Left renal pelvis (tissue), 4 donors: ENCODE measurements at places on chromosomes 6 and 20.

GRCh38 chr20:2741881-2742280 is 49.3 kb downstream of the EBF4 start:
- no peak for DNase-seq

DNA sequence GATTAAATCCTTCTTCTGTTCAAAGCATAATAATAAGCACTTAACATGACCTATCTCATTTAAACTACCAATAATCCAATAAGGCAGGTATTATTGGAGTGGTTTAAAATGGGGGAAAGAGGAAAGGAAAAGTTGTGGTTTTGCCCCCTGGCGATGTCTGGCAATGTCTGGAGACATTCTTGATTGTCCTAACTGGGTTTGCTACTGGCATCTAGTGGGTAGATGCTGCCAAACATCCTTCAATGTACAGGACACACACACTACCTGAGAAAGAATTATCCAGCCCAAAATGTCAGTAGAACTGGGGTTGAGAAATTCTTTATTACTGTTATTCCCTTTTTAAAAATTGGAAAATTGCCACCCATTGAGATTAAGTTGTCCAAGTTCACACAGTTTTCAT is 25.2 kb upstream of the SRSF6 start:
- no peak for DNase-seq

DNA sequence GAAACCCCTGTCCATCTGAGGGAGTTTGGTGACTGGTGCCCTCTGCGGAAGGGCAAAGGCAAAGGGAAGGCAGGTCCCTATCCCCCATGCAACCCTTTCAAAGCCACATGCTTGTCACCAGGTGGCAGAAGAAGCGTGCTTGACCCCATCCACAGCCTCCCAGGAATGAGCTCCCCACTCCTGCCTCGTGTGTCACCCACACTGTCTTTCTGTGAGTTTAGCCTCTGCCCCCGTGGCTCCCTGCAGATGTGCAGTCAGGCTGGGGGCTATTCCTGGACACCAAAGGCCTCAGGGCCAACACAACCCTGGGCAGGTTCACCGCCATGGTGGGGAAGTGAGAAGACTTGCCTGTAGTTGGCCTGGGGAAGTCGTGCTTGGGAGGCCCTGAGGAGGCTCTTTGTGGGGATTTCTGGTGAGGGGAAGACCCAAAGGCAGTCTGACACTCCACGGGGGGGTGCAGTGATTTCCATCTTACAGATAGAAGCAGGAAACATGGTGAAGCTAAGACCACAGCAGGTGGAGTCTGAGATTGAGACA is 16.6 kb upstream of the PCMTD2 start:
- DNase-seq, result no peak

DNA sequence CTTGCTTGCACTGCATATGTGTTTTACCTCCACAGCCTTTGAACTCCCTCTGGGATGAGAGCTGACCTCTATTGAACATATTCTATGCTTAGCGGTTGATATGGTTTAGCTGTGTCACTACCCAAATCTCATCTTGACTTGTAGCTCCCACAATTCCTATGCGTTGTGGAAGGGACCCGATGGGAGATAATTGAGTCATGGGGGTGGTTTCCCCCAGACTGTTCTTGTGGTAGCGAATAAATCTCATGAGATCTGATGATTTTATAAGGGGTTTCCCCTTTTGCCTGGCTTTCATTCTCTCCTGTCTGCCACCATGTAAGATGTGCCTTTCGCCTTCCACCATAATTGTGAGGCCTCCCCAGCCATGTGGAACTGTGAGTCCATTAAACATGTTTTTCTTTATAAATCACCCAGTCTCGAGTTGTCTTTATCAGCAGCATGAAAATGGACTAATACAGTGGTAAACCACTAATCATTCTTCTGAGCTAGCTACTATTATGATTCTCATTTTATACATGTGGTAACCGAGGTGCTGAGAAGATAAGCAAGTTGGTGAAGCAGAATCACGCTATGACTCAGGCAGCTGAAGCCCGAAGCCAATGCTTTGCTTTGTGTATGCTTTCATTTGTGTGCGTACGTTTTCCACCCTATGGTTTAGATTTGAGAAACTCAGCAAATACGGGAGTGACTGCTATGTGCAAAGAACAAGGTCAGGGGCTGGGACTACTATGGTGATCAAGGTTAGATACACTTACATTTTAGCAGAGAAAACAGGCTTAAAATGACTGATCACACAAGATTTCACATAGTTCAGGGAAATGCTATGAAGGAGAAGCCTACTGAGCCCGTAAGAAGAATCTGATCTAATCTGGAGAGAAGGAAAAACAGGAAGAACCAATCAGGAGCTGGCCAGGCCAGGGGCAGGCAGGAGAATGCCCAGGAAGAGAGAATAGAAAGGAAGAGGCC is 363.5 kb downstream of the ESR1 start:
- DNase-seq, result no peak

GRCh38 chr6:88358846-88359245 is 192.7 kb upstream of the CNR1 start:
- no peak for DNase-seq

DNA sequence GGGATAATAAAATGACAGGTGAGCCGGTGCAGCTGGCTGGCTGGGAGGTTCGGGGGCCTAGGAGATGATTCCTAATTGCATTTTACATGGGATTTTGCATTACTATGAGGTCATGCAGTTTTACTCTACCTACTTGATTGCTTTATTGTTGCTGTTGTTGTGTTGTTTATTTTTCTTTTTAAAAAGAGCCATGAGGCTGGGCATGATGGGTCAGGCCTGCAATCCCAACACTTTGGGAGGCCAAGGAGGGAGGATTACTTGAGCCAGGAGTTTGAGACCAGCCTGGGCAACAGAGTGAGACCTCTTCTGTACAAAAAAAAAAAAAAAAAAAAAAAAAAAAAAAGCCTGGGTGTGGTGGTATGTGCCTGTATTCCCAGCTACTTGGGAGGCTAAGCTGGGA is 104.8 kb downstream of the GJA1 start:
- no peak for DNase-seq

DNA sequence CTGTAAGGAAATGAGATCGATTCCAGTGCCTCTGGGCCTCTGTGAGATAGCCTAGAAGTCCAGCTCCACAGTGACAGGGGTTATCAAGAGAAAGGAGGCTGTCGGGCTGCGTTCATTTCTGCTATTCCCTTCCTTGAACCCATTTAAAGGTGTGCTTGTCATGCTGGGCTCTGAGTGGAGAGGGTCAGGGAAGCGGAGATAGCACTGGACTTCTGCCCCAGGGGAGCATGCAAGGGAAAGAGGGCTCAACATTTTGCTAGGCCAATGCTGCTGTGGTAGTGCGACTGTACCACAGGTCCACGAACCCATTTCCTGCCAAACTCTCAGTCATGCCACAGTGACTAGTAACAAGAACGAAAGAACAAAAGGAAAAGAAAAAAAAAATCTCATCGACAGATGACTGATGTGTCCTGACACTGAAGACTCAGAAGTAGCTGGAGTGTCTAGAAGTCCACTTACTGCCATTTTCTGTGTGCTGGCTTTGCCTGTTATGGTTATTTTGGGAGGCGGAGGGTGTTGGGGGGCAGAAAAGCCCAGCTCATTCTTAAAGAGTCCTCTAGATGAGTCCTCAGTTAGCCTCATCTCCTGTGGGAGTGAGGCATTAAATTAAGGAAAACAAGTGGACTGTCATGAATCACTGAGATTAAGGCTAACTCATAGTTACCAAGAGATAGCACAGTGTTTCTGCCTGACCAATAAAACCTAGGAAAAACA is 8.1 kb downstream of the NEDD9 start:
- no peak for DNase-seq

DNA sequence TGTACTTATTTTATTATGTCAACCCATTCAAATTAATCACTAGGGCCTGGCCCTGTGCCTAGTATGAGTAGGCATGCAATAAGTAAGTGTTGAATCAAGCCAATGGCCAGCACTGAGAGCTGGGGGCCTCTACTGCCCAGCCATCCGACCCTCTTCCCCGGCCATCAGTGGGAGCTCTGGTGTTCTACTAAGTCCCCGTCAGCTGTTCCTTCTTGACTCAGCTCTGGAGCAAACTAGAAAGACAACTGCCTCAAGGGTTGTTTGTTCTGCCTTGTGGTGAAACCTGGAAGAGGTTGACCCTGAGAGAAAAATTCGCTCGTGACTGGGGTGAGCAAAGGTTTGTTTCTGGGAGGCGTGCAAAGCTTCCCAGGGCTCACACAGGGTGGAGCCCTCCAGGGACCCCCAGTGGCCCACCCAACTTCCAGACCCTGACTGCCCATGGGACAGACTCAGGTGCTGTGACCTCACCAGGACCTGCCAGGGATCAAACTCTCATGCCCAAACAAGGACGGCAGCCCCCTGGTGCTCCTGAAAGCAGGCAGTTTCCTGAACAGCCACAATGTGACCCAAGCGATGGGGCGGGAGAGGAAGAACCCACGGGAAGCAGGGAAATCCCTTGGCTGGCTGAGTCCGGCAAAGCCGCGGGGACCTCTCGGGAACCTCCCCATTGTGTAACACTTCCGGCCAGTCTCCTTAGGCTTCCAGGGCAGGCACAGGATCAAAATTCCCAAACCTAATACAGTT is 50.4 kb downstream of the BANF2 start:
- DNase-seq, result no peak

- DNase-seq, result no peak
Measured at GRCh38 chr20:33655164-33655563, 7.0 kb upstream of the C20orf144 start.

DNA sequence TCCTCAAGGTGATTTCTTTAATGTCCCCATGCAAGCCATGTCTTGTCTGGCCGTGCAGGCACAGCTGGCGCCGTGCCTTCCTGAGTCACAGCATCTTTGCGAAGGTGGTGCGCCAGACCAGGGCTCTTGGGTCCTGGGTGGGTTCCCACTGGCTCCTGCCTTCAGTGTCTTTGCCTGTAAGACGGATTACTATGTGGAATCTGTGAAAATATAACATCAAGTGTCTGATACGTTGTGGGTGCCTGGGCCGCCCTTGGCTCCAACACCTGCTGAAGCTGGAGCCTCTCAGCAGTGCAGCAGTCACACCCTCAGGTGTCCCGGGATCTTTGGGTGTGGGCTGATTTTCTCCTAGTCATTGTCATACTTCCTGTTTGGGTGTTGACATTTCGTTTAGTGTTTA is 3.2 kb downstream of the OSBPL2 start:
- DNase-seq, result no peak

DNA sequence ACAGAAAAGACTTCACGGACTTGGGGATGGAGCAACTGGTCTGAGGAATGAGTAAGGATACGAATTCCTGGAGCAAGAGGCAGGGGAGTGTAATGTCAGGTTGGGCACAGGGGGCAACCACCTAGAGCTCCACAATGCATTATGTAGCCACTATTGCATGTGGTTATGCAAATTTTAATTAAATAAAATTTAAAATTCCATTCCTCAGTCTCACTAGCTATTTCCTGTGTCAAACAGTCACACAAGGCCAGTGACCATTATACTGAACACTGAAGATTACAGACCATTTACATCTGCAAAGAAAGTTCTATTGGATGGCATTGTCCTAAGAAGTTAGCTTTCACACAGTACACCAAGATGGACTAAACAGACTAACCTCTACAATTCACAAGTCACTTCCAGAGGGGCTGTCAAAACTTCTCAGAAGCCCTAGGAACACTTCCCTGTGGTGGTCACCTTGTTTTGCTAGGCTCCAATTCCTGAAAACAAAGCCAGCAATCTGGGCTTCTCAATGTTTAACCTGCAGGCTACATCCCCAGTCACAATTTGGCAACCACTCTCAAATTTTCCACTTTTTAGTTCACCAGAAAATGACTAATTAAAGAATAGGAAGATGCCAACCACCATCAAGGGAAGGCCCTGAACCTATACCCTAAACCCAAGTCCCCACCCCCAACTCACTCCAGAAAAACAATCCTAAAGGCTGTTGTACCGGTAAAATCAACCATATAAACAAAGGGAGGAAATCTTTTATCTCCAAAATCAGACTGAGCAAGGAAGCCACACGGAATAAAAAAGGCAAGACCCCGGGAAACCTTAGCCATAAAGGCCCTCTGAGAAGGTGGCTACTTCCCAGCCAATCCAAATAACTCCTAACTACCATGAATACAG is 34.2 kb upstream of the C20orf203 start:
- DNase-seq, result no peak

DNA sequence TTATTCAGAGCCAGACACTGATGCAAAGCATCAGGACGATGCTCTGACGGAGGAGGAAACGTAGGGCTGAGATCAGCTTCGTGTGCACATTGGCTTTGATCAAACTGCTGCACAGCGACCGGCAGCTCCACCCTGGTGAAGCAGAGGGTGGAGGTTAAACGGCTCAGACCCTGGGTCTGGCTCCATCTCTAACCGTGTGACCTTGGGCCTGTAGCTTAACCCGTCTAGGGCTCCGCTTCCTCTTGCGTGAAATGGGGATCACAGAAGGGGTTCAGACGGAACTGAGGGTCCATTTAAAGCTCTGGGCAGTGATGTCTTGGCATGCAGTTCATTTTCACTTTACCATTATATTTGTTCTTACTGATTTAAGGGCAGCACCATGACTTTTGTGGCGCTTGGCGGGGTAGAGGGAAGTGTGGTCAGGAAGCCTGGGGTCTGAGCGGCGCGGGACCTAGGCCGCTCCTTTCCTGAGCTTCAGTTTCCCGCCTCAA is 644 bp downstream of the RBL1 start:
- no peak for DNase-seq

GRCh38 chr20:37160683-37161082 is 18.4 kb upstream of the RPN2 start:
- no peak for DNase-seq

DNA sequence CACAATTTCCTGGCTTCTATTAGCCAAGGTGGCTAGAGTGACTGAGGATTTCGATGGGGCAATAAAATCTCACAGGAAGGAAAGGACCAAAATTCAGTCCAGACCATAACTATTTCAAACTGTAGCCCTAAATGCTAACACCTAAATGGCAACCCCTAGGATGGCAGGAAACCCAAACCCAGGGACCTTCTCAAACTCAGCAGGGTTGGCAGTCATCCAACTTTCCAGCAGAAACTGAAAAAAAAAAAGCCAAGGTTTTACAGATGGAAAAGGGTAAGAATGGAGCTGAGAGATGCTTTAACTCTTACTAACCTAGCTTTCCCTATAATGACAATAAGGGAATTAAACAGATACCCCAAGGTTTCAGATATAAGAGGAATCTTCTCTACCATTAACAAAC is 10.5 kb downstream of the IBTK start:
- DNase-seq, result no peak

- DNase-seq, result no peak
Measured at GRCh38 chr6:150599199-150600009, at the start of gene PLEKHG1. TSS of gene PLEKHG1 (plus strand) at chr6:150599885. CDS start at chr6:150733682, 133,797 bp downstream.

DNA sequence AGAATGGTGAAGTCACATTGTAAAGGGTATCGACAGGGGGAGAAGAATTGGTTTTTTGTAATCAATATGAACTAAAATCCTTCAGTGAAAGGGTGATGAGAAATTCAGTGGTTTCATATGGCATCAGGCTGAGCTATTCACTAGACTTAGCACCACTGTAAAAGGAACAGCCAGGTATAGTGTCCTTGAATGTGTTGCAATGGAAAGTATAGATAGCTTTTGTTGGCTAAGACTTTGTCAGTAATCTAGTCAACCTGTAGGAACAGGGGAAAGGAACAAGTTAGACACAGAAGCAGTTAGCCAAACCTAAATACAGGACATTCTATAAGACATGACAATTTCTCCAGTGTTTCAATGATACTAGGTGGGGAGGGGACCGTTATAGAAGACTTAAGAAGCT is 172.6 kb upstream of the MOCS1 start:
- no peak for DNase-seq

- no peak for DNase-seq
Measured at GRCh38 chr6:48069280-48069679, 41.7 kb downstream of the PTCHD4 start.
